Umbilical cord (tissue), 2 donors: ENCODE measurements at places on chromosomes 6 and 20.

- no peak for DNase-seq
Measured at GRCh38 chr20:2394411-2395055, 13.8 kb downstream of the TGM6 start.

GRCh38 chr20:62065674-62066338 lies at the start of gene TAF4:
Gene TAF4 (minus strand): TSS chr20:62065881. CDS start chr20:62065810, 71 bp downstream.
- peak; percentile 75 for DNase-seq

DNA sequence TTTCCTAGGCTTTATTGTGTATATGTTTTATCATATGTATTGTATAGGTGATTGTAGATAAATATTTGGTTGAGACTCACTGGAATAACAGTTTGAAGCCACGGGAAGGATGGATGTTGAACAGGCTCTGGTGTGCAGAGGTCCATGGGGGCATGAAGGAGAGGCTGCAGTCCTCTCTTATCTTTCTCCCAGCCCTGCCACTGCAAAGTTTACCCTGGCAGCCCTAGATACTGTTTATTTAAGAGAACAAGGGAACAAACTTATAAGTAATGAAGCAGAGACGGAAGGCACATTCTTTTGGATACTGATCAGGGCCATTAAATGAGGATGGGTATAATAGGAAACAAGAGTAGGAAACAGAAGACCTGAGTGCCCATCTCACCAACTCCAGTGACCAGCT lies 103.6 kb upstream of the SCGN start:
- DNase-seq: no peak

- peak; percentile 58 for DNase-seq
Measured at GRCh38 chr6:16723402-16723801, 37.9 kb downstream of the ATXN1 start.

DNA sequence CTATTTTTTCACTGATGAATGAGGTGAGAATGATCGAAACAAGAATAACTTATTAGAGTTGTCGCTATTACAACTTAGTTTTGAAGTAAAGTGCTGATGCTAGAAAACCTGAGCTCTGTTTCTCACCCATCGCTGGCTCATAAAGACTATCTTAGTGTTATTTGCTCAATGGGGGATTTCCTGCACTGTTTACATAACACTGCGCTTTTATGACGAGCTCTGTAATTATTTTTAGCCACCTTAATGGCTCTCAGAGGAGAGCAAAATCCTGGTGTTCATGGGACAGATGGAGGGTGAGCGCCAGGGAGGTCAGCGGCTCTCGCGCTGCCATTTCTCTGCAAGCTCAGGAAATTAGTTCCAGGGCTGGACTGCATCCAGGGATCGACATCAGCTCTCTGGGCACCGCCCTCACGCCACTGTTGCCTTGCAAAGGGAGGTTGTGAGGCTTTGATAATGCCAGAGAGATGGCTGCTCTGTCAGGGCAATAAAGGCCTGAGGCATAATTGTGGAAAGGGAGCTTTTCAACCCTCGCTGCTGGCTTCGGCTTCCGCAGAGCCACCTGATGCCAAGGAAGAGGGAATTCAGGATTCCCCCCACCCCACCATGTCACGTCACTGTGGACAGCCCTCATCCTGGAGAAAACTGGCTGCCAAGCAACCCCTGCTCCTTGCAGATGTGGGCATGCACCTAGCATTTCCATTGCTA lies 72.0 kb downstream of the DACT2 start:
- DNase-seq: peak; percentile 84

GRCh38 chr6:72246926-72247325 lies 360.6 kb downstream of the RIMS1 start:
- no peak for DNase-seq

DNA sequence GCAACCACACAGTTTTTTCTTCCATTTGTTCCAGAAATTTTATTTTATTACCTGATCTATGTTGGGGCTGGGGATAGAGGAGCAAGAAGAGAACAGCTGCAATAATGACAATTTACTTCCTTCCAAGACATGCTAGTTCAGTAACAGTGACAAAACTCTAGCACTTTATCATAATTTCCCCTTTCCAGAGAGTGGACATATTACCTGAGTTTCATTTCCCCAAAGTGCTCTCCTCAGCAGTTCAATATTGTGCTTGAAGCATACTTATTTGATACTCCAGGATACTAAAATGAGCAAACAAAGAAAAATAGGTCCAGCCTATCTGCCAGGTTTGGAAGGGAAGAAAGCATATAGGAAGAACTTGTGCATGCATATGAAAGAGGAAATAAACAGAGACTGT lies 157.7 kb downstream of the ID4 start:
- DNase-seq: no peak

GRCh38 chr20:10501402-10501801 lies 66.3 kb downstream of the SLX4IP start:
- no peak for DNase-seq

DNA sequence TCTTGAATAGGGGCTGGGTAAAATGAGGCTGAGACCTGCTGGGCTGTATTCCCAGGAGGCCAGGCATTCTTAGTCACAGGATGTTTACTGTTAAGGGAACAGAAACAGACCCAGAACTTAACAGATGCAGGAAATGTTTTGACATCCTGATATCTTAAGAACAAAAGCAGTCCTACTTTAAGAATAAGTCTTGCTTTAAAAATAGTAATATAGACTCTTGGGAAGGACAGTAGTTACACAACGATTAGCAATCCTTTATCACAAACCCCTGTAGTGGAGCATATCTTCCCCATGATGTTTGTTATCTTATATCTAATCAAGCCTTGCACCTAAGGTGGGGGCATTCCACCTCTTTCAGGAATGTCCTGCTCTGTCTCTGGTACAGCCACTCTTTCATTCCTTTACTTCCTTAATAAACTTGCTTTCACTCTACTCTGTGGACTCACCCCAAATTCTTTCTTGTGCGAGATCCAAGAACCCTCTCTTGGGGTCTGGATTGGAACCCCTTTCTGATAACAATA lies 493.7 kb upstream of the SULF2 start:
- no peak for DNase-seq

- no peak for DNase-seq
Measured at GRCh38 chr6:151036869-151037680, 171.6 kb downstream of the MTHFD1L start.

DNA sequence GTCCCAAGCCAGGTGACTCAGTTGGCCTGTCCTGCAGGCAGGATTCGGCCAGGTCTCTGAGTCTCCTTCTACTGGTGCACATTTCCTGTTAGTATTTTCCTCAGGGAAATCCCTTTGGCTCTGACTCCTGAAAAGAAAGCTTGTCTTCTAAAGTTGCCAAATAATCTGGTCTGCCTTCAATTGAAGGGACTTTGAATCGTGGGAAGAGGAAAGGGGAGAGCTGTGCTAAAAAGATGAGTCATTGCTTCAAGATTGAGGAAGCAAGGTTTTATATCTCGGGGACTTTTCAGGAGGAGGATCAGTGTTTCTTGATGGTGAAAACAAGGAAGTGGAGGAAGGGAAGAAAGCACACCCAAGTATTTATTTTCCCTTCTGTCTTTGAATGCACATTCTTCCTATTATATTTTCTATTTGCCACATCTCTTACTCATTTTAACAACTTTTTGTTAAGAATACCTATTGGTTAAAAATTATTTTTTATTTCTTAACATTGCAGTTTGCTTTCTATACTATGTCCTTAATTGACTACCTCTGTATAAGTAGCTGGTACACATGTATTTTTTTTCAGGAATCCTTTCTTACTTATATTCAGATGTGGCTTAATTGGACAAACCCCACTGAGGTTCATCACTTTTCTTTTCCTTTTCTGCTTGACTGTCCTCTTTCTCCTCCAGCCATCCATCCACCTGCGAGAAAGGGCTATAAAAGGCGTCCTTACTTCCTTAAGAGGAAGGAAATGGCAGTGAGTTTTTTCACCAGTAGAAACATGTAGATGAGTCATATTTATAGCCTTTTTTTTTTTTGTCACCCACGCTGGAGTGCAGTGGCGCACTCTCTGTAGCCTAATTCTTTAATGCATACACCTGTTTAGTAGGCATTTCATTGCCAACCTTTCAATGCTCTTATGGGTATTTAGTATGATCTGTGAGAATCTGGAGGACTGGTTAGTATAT lies 15.0 kb upstream of the IFNGR1 start:
- DNase-seq: peak; percentile 68

GRCh38 chr6:109783250-109783986 lies 92.3 kb downstream of the FIG4 start:
- no peak for DNase-seq

GRCh38 chr6:134437376-134437775 lies 119.5 kb upstream of the SGK1 start:
- no peak for DNase-seq

- DNase-seq: no peak
Measured at GRCh38 chr6:34901930-34902329, 12.9 kb downstream of the ANKS1A start.

DNA sequence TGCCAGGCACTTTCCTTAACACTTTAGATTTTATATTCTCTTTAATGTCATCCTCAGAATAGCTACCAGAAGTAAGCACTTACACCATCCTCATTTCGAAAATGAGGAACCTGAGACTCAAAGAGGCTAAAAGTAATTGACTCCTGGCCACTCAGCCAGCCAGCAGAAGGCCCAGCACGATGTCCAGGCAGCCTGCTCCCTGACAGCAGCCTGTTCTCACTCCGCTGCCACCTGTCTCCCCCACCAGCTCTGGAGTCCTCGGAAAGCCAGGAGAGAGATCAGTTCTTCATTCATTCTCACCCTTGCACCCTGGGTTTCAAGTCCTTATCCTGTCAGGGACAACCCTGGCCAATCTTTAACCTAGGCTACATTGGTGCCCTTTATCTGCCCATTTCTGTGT lies 174.0 kb downstream of the SASH1 start:
- DNase-seq: no peak

DNA sequence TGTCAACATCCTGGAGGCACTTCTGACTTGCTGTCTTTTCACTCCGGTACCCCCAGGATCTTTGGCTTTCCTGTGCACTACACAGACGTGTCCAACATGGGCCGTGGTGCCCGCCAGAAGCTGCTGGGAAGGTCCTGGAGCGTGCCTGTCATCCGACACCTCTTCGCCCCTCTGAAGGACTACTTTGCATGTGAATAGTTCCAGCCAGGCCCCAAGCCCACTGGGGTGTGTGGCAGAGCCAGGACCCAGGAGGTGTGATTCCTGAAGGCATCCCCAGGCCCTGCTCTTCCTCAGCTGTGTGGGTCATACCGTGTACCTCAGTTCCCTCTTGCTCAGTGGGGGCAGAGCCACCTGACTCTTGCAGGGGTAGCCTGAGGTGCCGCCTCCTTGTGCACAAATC lies 12.0 kb upstream of the MAPRE1 start:
- DNase-seq: no peak

DNA sequence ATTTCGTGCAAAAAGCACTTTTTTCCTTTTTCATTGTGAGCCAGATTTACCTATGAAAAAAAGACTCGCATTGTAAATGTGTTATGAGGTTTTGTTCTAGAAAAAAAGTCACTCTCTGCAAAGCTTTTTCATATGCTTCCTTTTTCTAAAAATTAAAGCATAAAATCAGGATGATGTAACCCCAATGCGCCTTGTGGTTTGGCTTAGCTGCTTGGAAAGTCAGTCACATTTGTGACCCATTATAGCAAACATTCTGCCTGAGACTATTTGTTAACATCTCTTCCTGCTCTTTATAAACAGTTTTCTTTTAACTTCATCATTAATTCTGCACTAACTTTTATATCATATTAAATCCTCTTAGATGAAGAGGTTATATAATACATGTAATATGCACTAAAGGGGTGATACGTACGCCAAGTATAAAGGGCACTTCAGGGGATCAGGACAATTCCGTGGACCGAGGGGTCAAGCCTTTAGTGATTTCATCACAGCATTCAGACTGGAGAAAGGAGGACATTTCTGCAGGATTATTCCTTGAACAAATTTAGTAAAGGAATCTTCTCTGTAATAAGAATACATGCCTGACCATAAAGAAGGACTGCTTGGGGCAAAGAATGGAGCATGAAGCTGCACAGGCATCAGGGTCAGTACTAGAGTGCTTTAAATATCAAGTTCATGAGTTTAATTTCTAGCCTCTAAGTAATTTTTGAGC lies 48.1 kb upstream of the SMLR1 start:
- peak; percentile 47 for DNase-seq

GRCh38 chr20:15703171-15703911 lies 869.9 kb downstream of the KIF16B start:
- DNase-seq: no peak

GRCh38 chr6:89924231-89924630 lies 30.0 kb downstream of the GJA10 start:
- no peak for DNase-seq

GRCh38 chr6:85465762-85466161 lies 15.9 kb downstream of the NT5E start:
- DNase-seq: no peak

DNA sequence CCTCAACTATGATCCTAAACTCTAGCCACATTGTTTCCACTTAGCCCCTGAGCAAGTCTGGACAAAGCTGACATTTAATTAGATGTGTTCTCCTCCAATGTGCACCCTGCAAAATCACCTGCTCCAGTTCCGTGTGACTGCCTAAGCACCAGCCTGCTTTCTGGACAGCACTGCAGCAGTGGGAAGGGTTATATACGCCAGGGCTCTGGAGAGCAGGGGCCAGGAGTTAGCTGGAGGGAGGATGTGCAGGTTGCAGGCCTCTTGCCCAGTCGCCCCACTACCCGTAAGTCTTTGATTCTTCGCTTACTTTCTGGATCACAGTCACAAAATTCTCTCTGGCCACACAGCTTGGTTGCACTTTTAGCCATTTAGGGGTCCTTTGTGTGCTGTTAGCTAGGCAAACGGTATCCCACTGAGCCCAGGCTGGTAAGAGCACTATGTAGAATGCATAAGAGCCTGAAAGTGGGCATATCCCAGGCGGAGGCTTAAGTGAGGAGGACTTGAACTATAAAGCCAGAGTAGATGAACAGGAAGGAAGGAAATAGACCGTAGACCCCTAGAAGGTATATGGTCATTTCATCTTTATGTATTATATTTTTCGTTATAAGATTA lies 10.7 kb upstream of the PLEKHG1 start:
- no peak for DNase-seq

DNA sequence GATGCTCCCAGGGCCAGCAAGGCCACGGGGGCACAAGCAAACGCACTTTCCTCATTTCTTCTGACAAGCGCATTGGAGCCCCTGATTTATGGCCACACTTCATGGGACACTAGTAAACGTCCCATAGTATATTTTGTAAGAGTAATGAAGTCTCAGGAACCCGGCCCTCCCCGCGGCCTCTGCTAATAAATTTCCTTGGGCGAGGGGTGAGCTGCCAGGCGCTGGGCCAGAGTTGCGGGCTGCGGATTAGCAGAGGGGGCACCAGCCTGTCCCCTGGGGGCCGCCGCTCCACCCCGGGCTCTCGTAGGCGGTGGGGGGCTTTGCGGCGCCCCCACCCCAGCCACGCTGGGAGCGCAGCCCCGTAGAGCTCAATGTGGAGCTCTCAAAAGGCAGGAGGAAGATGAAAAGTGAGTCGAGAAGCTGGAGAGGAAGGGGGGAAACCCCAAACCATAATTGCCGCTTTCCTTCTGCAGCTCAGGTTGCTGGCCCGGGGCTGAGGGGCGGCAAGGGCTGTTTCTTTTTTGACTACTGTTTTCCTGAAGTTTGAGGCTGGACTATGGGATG lies 173.6 kb downstream of the CDC5L start:
- no peak for DNase-seq

DNA sequence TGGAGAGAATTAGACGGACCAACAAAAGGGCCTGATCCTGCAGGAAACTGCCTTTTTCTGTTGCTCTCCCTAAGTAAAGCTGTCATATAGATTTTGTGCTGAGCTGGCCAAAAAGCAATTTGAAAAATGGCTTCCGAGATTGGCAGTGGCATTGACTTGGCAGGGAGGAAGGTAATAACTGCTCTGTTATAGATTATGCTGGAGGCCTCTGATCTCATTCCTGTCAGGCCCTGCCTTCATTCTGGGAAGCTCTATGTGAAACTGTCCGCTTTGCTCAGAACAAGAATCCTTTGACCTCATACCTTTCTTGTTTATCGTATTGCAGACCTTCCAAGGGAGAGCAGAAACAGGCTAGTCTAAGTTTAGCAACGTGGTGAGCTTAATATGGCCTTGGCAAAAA lies 234.4 kb downstream of the PHACTR1 start:
- no peak for DNase-seq
